SK-MEL-5 (cell line): ENCODE measurements at places on chromosomes 6 and 20.

DNA sequence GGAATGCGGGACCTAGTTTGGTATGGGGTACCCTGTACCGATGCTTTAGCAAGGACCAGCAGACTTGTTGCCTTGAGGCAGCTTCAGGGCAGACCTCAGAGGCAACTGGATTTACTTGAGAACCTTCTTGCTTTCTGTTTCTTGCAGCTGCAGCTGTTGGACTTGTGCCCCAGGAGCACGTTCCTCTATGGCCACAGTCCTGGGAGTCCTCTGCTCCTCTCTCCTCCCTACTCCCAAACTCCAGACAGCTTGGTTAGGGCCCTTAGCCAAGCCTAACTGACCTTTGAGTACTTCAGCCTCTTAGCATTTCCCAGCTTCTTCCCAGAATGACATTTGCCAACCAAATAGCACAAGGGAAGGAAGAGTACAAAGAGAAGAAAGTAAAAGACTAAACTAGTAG, 34.7 kb downstream of the GHRH start:
- no peak for DNase-seq

DNA sequence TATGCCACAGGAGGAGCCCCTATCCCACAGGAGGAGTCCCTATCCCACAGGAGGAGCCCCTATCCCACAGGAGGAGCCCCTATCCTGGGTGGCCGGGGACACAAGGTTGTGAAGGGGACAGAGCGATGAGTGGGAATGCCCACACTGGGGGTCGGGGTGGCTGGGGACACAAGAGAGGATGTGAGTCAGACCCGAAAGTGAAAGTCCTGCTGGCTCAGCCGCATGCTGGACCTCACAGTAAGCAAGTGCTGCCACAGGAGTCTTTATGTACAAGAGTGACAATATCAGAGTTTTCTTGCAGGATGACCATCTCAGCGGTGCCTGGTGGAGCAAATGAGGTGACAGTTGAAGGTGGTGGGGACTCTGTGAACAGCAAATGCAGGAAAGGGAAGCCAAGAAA, 93.7 kb downstream of the PSMB1 start:
- DNase-seq: no peak

DNA sequence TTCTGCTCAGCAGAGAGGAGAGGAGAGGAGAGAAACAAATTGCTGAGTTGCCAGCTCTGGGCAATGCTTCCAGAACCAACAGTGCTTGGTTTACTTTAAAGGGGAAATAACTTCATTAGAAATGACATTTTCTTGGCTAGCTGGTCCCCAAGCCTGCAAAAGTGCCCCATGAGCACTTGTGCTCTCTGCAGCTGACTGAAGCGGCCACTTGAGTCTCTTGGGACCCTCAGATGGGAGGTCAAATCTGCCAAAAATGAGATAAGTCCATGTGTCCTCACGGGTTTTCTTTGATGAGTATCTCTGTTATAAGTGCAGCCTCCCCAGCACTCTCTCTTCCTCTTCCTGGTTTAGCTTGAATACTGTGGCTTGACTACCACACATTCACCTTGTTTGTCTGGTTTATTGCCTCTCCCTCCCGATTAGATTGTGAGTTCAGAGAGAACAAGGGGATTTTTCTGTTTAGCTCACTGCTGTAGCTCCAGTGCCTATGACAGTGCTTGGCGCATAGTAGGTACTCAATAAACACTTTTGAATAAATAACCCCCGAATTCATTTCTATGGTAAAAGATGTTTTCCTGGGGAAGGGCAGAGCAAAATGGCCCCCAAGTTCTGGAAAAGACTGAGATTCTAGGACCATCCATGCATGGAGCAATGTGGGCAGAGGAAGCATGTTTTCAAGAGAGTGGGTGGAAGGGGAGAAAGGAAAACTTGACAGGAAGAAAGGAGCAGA, 7.0 kb upstream of the RIN2 start:
- no peak for DNase-seq

GRCh38 chr20:33612001-33612400, 50.1 kb upstream of the C20orf144 start:
- no peak for DNase-seq

DNA sequence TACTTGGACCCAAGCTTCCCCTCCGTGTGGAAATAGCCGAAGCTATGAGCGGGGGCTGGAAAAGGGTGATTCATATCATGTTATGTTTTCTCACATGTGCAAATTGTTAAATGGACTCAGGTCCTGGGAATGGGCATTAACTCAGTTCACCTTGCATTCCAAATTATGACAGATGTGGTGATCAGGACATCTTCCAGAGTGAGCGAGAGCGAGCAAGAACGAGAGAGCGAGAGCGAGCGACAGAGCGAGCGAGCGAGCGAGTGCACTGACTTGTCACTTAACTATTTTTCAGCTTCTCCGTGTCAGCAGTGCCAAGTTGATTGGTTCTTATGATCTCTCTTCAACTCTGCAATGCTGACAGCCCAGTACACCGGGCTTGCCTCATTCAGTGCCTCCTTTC, 437.4 kb upstream of the NRSN1 start:
- no peak for DNase-seq
